ENCODE measurements at places on chromosomes 5 and 9.

DNA sequence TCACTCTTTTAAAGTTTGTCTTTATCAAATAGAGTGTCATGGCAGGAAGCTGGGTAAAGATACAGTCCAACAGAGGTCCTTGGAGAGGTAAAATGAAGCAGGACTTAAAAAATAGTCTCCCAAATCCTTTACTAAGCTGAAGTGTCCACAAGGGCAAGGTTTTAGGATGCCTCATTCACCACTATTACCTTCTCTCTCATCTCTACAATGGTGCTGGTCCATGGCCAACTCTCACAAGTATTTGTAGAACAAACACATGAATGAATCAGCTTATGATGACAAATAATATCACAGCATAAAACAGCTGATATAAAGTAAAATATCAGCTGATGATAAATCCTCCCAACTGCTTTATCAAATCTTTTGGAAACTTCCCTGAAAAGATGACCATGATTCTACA, 162.3 kb upstream of the ZNF462 start:
- DNase-seq = no peak

DNA sequence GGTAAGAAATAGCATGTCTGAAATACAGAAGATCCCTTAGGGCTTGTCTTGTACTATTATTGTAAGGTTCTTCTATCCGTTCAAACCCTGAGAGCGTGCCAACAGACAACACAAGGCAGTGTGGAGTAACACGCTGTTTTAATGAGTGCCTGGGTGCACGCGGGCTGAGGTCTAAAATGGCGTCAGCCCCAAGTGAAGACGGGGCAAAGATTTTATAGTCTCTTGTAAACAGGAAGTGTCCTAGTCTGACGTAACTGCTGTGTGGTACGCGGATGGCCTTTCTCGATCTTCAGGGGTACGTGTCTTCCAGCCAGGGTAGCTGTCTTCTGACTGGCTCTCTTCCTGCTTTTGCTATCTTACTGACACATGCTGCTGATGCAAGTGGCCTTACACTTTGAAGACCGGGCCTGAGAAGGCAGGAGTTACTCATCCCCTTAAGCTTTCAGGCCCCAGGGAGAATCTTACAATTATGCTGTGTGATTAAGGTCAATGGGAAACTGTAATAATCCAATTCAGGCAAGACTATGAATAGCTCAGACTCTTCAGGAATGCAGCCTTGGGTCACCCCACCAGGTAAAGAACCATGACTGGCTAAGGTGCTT, 1812.0 kb upstream of the CDH9 start:
- no peak for DNase-seq

- DNase-seq = no peak
Observed at GRCh38 chr5:126358525-126358924, 64.7 kb upstream of the GRAMD2B start.

DNA sequence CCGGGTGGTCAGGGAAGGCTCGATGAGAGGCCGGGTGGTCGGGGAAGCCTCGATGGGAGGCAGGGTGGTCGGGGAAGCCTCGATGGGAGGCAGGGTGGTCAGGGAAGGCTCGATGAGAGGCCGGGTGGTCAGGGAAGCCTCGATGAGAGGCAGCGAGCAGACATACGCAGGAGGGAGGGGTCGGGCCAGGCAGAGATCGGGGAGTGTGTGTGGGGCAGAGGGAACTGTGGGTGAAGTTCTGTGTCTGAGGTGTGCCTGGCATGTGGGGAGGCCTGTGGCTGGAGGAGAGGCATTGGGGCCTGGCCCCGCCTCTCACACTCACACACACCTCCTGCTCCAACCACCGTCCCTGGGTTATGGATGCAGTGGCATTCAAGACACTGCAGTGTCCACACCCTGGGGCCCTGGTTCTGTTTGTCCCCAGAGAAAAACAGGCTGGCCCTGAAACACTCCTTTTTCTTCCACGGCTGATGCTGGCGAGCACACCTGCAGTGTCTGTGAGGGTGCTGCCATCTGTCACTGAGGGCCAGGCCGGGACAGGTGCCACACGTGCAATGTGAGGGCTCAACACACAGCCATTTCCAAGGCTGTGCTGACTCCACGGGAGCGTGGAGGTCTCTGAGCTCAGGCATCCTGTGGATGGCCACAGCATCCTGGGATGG, 6.5 kb upstream of the PLEKHG4B start:
- no peak for DNase-seq

DNA sequence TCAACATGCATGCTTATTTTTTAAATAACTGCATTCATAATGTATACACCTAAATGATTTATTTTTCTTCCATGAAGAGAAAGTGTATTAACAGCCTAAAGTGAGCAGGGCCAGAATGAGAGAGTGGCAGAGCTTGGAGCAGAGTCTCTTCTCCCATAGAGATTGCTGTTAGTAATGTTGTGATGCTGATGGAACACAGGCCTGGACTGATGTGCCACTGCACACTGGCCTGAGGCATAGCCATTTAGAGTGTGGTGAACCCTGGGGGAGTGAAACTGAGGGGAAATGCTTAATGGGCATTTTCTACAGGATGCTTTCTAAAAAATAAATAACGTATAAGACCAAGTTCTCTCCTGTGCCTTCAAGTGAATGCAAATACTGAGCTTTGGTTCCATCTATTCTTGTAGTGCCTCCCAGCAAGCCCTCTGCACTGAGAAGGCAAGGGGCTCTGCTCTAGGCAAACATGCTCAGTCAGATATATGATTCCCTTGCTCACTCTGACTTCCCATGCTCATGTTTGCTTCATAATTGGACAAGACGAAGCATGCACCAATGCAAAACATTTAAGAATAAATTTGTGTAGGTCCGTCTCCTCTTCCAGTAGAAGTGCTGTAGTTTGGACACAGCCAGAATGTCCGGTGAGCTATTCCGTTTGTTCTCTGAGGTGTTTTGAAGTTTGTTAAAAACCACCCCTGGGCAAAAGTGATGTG, 185.7 kb downstream of the PBX3 start:
- DNase-seq = no peak

DNA sequence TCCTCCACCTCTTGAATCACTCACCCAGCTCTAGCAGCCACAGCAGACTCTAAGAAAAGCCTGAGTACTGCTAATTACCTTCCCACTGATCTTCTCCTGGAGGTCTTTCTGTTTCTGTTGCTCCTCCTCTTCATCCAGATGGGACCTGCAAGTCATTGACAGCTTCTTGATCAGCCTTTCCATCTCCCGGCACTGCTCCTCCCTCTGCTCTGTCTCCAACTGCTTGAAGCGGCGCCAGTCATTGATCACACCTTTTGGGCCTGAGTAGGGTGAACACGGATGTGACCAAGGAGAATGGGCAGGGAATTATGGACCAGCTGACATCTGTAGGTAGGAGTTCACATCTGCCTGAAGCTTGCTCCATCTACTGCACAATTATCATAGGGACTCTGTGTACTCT, 5.5 kb downstream of the PDCL start:
- DNase-seq = no peak

GRCh38 chr5:171596391-171596878, 177.0 kb downstream of the FGF18 start:
- DNase-seq = no peak

DNA sequence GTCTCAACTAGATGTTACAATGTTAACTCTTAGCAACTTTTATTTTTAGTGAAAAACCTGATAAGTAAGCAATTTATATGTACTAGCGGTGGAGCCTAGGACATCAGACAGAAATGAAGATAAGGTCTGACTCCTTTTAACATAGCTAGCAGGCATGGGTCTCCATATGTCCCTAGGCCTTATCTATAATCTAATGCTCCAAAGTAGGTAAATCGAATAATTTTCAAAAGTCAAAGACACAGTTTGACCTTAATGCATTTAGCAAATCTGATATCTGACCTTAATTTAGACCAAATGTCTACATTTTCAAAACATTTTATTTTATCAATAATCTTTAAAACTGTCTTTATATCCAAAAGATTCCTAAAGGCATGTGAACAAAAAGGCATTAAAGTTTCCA, 305.0 kb upstream of the CCNH start:
- no peak for DNase-seq

GRCh38 chr5:43774881-43775399, 172.0 kb downstream of the NNT start:
- no peak for DNase-seq

GRCh38 chr9:91207729-91208418, 153.8 kb downstream of the AUH start:
- no peak for DNase-seq

GRCh38 chr5:103505581-103506305, 56.8 kb downstream of the NUDT12 start:
- no peak for DNase-seq

DNA sequence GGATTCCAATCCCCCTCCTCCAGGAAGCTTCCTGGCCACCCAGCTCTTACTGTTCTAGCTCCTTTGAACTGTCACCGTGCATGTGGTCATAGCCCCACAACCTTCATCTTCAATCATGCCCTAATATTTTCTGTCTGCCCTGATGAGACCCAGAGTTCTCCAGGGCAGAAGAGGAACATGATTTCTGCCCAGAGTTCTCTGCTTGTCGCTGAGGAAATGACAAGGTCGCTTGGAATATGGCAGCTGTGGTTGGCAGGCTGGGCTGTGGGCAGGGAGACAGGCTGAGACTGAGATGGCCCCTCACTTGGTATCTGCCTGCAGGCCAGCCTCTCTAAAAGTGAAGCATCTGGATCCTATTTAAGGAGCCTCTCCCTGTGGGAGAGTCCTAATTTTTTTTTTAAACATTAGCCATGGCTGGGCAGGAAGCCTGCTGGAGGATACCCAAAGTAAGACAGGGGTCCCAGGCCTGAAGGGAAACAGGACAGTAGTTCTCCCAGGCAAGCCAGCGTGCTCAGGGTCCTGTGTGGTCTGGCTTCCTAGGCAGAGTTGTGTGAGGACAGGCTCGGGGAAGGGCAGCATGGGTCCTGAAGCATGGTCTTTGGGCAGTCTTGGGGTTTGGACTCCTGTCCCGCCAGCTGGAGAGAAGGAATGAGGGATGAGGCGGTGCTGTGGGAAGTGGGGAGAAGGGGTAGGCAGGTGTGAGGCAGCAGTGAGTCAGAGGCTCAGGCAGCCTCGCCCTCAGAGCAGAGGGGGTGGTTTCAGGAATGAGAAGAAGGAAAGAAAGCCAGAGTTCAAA, 242.1 kb downstream of the FSTL4 start:
- DNase-seq = no peak

DNA sequence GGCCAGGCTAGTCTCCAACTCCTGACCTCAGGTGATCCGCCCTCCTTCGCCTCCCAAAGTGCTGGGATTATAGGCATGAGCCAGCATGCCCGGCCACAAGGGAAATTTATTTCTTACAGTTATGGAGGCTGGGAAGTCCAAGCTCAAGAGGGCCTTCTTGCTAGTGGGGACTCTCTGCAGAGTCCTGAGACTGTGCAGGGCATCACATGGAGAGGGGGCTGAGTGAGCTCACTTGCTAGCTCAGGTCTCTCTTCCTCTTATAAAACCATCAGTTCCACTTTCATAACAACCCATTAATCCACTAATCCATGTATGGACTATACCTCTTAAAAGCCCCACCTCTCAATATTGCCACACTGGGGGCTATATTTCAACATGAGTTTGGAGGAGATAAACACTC, 5.1 kb upstream of the SPIN1 start:
- no peak for DNase-seq

GRCh38 chr9:32573821-32574220, 862 bp upstream of the NDUFB6 start:
- no peak for DNase-seq

GRCh38 chr5:83527722-83528438, 56.3 kb downstream of the VCAN start:
- DNase-seq = no peak

- DNase-seq = no peak
Observed at GRCh38 chr9:127778280-127779135, at the start of gene SH2D3C. Gene SH2D3C (minus strand): TSS chr9:127778666. CDS start chr9:127778627, 39 bp downstream.

DNA sequence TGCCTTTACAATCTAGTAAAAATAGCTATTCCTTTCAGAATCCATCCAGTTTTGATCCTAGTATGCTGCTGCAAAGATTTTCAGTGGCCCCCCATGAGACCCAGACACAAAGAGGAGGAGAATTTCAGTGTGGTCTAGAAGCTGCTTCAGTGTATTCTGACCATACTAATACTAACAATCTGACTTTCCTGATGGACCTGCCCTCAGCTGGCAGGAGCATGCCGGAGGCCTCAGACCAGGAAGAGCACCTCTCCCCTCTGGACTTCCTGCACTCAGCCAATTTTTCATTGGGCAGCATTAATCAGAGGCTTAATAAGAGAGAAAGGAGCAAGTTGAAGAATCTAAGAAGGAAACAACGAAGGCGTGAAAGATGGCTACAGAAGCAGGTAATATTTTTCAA, 48.5 kb downstream of the RNF180 start:
- no peak for DNase-seq

DNA sequence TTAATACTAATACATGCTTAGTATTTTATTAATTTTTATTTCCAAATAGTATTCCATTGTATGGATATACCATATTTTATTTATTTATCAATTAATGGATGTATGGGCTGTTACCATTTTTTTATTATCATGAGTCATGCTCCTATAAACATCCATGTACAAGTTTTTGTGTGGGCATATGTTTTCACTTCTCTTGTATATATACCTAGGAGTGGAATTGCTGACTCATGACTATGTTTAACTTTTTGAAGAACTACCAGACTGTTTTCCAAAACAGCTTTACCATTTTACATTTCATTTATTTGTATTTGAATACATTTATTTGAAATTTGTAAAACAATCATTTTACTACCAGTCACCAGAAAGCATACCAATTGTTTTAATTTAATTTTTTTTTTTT, 14.1 kb upstream of the LRRC19 start:
- no peak for DNase-seq

DNA sequence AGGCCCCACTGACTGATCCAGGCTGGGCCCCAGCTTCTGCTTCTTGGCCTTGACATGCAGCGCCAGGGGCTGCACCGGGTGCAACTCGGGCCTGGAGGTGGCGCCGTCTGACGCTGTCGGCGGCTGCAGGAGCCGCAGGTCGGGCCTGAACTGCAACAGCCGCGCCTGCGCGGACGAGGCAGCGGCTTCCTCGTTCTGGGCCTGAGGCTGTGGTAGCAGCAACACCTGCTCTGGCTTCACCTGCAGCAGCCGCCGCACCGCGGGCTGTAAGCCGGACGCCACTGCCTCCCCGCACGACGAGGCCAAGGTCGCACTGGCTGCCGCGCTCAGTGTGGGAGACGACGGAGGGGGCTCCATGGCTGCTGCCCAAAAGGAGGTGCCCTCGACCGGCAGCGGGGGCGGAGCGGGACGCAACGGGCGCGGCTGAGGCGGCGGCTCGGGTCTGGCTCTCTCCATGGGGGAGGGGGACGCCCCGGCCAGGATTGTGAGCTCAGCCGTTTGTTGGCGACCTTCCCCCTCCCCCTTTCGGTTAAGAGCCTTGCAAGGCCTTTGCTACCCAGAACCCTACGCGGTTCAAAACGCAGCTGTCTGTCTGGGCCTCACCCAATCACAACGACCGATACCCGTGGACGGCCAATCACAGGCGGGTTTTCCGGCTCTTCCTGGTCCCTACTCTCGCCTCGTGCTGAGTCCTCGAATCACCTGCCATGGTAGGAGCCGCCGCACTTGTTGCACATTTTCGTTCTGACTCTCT, 438 bp downstream of the SOX30 start:
- peak; percentile 62 for DNase-seq

DNA sequence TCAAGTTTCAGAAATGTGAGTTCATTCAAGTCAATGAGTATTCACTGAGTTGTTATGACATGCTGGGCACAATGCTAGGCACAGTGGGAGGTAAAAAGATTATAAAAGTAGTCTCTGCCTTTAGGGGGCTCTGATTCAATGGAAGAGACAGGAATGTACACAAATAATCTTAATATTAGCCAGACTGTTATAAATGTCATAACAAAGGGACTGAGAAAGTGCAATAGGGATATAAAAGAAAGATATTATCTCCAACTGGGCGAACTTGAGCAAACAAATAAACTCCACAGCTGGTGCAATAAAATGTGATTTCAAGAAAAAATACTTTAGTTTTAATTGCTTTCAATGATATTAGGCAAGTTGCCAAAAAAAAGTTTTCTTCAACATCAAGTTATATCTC, 755.2 kb downstream of the BRINP1 start:
- no peak for DNase-seq
